CD8-positive, alpha-beta T cell (primary cell): ENCODE measurements at places on chromosomes 2 and 18. TPM values are rescaled to one million over a fixed set of nuclear protein-coding genes. Genes with fewer than 3 reads are reported as not detected.

DNA sequence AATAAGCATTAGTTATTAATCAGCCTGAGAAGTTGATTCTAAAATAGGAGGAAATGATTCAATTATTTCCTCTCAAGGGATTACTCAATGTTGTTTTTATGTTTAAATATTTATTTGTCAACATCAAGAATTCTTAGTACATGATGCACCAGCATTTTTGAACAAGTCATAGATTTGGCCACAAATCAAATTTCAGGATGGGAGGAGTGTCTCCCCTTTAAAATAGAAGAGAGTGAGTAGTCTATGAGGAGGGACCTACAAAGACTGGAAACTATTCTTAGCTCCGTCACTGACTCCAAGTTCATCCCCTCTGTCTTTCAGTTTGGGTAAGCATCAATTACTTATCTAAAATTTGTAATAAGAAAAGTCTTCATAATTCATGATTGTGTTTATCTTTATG is 18.6 kb upstream of the IL18R1 start:
- no peak for DNase-seq

SULT1C4 gene
- total RNA-seq: not detected

DNA sequence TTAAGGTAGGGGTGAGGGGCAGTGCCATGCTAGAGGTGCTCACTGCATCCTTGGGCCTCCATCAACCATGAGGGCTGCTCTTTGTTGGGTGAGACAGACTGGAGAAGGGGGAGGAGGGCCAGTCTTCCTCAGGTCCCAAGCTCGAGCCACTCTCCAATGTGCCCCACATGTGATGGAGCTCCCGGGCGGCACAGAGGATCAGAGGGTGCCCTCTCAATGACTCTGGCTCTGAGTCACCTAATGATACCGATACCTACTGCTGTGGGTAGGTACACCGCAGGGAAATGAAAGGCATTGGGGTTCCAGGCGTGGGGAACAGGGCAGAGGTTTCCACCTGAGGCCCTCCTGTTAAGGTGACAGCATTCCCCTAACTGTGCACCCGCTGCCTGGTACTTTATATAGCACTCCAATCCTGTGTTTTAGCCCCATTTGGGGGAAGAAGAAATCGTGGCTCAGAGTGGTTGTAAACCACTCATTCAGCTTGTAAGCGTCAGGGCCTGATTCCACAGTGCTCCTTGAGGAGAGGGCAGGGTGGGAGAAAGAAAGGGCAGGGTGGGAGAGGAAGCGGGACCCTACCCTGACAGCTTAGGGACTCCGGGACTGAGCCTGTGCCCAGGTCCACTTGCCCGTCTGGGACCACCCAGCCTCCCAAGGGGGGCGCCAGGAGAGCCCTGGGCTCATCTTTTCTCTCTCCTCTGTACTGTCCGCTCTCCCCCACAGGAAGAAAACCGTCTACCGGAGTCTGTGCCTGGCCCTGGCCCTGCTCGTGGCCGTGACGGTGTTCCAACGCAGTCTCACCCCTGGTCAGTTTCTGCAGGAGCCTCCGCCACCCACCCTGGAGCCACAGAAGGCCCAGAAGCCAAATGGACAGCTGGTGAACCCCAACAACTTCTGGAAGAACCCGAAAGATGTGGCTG is 1.8 kb downstream of the B3GNT7 start:
- no peak for DNase-seq

OR6B2 gene
- total RNA-seq: not detected
